ENCODE measurements at places on chromosomes 2 and 18. TPM values are rescaled to one million over a fixed set of nuclear protein-coding genes. Genes with fewer than 3 reads are reported as not detected.

DNA sequence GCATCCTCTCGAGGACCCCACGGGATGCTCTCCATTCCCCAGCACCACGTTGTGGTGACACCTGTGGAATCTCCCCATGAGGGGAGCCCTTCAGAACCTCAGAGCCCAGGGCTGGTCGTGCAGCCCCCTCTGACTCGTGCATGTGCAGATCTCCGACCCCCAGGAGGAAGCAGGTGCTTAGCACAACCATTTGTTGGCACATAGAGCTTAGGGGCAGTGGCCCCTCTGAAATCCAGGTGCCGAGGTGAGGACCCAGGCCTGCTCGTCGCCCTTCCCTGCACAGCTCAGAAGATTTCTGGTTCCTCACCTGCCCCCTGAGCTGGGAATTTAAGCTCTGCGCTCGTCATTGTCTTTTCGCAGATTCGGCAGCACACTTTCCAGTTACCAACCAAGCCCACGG is 1.3 kb upstream of the OTOS start:
- DNase-seq = no peak

- DNase-seq = no peak
Measured at GRCh38 chr18:55833543-55833942, 245.6 kb upstream of the TCF4 start.

DNA sequence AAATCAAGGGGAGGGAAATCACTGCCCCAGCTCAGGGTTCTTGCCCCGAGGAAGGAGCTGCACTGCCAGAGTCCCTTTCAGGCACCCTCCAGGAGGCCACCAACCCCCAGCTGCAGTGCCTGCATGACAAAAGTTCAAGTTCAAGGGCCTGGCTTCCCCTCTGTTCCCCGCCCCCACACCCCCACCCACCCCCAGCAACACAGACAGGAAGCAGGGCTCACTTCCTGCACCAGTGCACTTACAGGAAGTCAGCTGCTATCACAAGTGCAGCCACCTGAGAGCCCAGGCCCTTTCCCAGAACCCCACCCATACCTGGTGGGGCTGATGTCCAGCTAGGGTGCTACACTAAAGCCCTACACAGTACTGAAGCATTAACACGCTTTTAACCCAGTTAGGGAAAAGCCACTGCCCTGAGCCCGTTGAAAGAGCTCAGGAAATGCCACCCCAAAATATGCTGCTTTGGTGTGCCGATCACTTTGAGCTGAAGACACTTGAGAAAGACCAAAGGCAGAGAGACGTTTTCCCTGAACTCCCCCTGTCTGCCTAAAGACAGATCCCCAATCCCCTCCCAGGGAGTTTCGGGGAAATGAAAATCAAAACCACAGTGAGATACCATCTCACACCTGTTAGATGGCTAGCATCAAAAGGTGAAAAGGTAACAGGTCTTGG is 109.9 kb upstream of the CAB39 start:
- peak; percentile 54 for DNase-seq

GRCh38 chr2:45497355-45497754 is 113.7 kb downstream of the SRBD1 start:
- no peak for DNase-seq

The ARL4C gene
- 10.4 TPM for total RNA-seq

DNA sequence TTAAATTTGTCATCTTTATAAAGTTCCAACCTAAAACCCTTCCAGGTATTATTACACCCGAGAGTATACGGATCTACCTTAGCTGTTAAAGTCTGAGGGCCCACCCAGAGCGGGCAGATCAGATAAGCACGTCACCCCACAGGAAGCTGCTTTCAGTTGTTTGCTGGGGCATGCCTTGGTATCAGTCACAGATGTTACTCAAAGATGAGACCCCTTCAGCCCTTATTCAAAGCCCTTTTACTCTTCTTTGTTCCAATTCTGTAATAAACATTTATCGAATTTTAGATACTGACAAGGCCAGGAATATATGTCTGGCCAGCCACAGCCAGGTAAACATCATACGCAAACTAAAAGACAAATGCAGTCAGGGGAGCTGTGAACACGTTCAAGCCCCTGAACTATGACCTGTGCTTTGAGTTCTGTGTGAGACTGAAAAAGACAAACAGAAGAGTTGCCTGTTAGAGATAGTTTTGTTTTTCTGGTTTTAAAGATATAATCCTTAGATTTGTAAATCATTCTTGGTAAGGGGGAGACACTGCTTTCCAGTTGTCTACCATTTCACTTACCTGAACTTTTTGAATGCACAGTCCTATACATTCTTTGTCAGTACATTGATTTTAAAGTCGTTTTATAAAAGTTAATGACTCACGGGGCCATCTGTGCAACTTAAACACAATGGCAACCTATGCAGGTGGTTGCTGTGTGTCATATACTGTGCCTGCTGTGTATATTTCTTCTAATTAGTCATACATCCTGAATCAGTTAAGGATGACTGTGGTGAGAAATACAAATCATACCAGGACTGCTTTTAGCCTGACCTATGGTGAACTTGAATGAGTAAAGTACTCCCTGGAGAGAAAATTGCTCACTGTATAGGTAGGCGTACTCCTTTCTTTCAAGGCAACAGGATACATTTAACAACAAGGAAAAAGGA is 100.5 kb upstream of the ITPRID2 start:
- DNase-seq = no peak

The MYO7B gene
- 0.63 TPM for total RNA-seq

The SP100 gene
- 69.7 TPM for total RNA-seq

Data from activated T-cell treated with anti-CD3 and anti-CD28 coated beads, Interleukin-2, amount 50 U/mL, for 4 hours (primary cell).